ENCODE measurements at places on chromosomes 1 and 21. TPM values are rescaled to one million over a fixed set of nuclear protein-coding genes. Genes with fewer than 3 reads are reported as not detected.
A peak's percentile ranks its signal among the peaks of the same experiment; 100 is the strongest.

DNA sequence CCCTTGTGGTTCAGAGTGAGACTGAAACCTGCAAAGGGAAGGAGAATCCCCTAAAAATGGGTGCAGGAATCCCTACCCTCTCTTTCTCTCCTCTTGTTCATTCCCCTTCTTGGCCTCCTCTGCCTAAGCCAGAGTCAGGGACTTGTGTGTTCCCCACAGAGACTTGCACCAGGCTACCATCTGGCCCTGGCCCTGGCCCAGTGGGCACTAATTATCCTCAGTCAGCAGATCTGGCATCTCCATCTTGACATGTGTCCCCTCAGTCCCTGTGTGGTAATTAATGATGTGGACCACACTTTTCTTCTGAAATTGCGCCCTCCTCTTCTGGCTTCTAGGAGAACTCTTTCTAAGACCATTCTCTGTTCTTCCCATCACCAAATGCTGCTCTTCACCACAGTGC lies 354.4 kb downstream of the SETD4 start:
- no peak overlapping the region for H3K27ac ChIP-seq
- no peak for DNase-seq
- H3K4me1 ChIP-seq, result no peaks in the 10 kb centered on the region
- no peak overlapping the region for H3K4me3 ChIP-seq

- no peak for DNase-seq
- H3K36me3 ChIP-seq, result no peaks in the 10 kb centered on the region
- H3K4me3 ChIP-seq, result no peak overlapping the region
- H3K27ac ChIP-seq, result no peak overlapping the region
Observed at GRCh38 chr1:17696417-17697301, 58.5 kb upstream of the ACTL8 start.

DNA sequence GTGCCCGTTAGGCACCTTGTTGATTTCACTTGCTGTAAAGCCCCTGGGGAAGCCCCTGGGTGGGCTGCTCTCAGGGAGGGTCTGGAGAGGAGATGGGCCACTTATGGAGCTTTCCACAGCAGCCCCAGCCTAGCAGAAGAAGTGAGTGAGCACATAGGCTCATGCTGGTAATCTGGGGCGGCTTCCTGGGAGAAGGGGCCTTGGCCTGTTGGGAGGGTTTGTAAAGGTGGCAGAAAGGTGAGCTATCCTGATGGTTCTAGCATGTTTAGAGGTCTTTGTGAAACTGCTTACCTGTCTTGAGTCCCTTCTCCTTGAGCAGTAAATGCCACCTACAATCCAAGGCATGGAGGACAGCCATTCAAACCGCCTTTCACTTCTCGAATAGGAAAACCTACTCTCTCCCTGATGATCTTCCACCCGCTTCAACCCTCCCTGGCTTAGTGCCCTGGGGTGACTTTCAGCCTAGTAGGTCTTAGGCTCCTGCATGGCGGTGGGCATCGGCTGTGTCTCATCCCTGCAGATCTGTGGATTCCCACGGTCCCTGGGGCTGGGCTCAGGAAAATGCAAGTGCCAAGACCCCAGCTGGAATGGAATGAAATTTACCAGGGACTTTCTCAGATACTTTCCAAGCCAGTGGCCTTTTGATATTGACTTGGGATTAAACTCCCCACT lies 87.6 kb upstream of the SELENON start:
- DNase-seq, result no peak
- H3K27ac ChIP-seq, result peak overlapping the region; percentile 93
- H3K4me3 ChIP-seq, result peak overlapping the region; percentile 69
- peaks cover 23% of the 10 kb centered on the region for H3K4me1 ChIP-seq
- H3K27me3 ChIP-seq, result no peaks in the 10 kb centered on the region

SORT1 gene
- total RNA-seq, result 2.5 TPM

- H3K4me3 ChIP-seq, result peak overlapping the region; percentile 68
- peaks cover under 1% of the 10 kb centered on the region for H3K27me3 ChIP-seq
- DNase-seq, result peak; percentile 19
- peaks cover 34% of the 10 kb centered on the region for H3K4me1 ChIP-seq
- H3K27ac ChIP-seq, result peak overlapping the region; percentile 58
- H3K36me3 ChIP-seq, result no peaks in the 10 kb centered on the region
Observed at GRCh38 chr1:33255347-33256220, 708 bp upstream of the ZNF362 start.

KRTAP19-7 gene
- not detected for total RNA-seq

KRTAP11-1 gene
- total RNA-seq, result not detected

ADAMTS1 gene
- total RNA-seq, result not detected

SH2D1B gene
- total RNA-seq, result 0.19 TPM

HRNR gene
- 0.10 TPM for total RNA-seq

DNAH14 gene
- not detected for total RNA-seq

GRCh38 chr1:89918127-89918793 lies 76.7 kb upstream of the ZNF326 start:
- H3K27ac ChIP-seq, result no peak overlapping the region
- H3K4me1 ChIP-seq, result peaks cover 41% of the 10 kb centered on the region
- H3K36me3 ChIP-seq, result peaks cover 28% of the 10 kb centered on the region
- H3K4me3 ChIP-seq, result no peak overlapping the region
- no peak for DNase-seq
- no peaks in the 10 kb centered on the region for H3K27me3 ChIP-seq

DNA sequence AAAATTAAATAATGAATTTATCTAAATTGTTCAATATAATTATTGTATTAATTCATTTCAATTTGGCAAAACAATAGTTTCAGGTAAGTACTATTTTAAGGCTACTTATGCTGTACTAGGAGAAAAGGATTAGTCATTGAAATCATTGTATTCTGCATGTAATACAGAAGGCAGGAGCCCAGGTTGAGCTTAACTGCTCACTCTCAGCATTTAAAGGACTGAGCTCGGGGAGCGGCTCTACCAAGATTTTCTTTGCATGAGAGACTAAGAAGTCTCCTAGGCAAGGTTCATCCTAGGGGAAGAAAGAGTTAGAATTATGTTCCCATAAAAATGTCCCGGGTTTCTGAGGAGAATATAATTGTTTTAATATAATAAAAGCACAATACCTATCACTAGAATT lies 112.5 kb downstream of the CYYR1 start:
- no peaks in the 10 kb centered on the region for H3K4me1 ChIP-seq
- no peak for DNase-seq
- H3K27ac ChIP-seq, result no peak overlapping the region
- H3K36me3 ChIP-seq, result no peaks in the 10 kb centered on the region
- H3K27me3 ChIP-seq, result no peaks in the 10 kb centered on the region
- no peak overlapping the region for H3K4me3 ChIP-seq

- H3K27ac ChIP-seq, result no peak overlapping the region
- DNase-seq, result no peak
- peaks cover 17% of the 10 kb centered on the region for H3K36me3 ChIP-seq
- no peak overlapping the region for H3K4me3 ChIP-seq
- H3K4me1 ChIP-seq, result peaks cover 20% of the 10 kb centered on the region
- H3K27me3 ChIP-seq, result no peaks in the 10 kb centered on the region
Observed at GRCh38 chr21:45120975-45121374, 46.6 kb downstream of the ADARB1 start.

DNA sequence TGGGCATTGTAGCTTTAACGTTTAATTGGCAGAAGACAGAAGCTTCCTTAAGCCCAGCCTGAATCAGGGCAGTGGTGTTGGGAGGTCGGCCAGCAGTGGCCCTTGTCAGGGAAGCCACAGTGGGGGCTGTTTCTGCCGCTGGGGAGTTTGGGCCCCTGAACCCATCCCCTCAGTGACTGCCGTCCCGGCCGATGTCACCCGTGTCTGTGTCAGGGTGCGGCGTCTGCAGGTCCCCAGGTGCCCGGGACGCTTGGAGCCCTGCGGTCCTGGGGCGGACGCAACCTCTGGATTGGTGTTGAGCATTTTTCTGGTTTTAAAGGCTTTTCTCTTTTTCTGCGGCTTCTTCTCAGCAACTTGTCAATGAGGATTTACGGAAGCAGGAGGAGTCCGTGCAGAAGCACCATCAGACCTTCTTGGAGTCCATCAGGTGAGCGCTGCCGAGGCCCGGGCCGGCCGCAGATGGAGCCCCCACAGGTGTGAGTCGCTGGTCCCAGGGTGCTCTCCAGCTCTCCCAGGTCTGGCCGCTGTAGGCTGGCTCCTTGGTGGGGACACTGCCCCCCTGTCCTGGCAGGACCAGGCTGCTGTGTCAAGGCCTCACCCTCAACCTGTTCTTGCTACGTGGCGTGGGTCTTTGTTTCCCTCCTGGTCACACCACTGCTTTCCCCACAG lies 2.3 kb downstream of the ATAD3C start:
- H3K36me3 ChIP-seq, result no peaks in the 10 kb centered on the region
- H3K4me3 ChIP-seq, result no peak overlapping the region
- no peaks in the 10 kb centered on the region for H3K4me1 ChIP-seq
